ENCODE measurements at places on chromosomes 5 and 9.

- no peak overlapping the region for H3K4me3 ChIP-seq
- H3K27ac ChIP-seq = no peak overlapping the region
- peaks cover 15% of the 10 kb centered on the region for H3K4me1 ChIP-seq
- no peak for DNase-seq
- peaks cover 27% of the 10 kb centered on the region for H3K27me3 ChIP-seq
- no peaks in the 10 kb centered on the region for H3K36me3 ChIP-seq
These were observed 483.6 kb downstream of the GADD45G start for GRCh38 chr9:90088434-90088833.

DNA sequence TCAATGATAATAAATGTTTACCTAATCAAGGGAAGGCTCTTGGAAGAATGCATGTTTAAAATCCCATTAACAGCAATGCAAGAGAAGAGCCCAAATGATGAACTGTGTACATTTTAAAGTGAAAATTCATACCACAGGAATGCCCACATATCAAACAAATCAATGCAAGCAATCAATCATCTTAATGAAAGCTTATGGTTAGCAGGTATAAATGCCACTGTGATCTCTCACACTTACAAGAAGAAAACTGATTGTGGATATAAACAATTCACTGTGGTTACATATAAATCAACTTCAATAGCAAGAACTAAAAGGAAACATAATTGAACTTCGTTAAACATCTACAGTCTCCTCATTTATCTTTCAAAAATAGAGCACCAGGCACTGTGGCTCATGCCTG is 161.0 kb upstream of the RORB start:
- H3K4me3 ChIP-seq = no peak overlapping the region
- H3K36me3 ChIP-seq = peaks cover 3% of the 10 kb centered on the region
- no peak for DNase-seq
- no peak overlapping the region for H3K27ac ChIP-seq
- peaks cover 34% of the 10 kb centered on the region for H3K4me1 ChIP-seq
- no peaks in the 10 kb centered on the region for H3K27me3 ChIP-seq

DNA sequence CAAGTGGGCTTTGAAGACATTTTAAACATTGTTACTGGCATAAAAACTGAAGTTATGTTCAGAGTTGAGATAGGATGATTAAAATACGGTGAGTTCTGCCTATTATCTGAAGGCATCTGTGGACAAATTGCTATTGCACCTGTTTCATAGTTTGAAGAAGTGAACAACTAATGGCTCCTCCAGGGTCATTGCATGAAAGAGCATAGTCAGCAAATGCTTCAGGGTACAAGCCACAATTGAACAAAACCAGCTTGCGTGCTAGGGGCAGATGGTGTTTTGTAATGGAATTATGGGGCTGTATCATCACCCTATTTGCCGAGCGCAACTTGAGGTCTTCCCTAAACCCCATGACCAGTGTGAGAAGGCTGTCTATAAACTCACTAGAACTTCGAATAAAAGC is 369.1 kb downstream of the MTRR start:
- no peaks in the 10 kb centered on the region for H3K36me3 ChIP-seq
- no peak for DNase-seq
- H3K27ac ChIP-seq = no peak overlapping the region
- no peaks in the 10 kb centered on the region for H3K4me1 ChIP-seq

- no peak for DNase-seq
- peaks cover 66% of the 10 kb centered on the region for H3K36me3 ChIP-seq
- peaks cover 34% of the 10 kb centered on the region for H3K4me1 ChIP-seq
- H3K4me3 ChIP-seq = peak overlapping the region; percentile 45
These were observed 34.2 kb downstream of the SECISBP2 start for GRCh38 chr9:89352451-89352850.

- peaks cover 13% of the 10 kb centered on the region for H3K27me3 ChIP-seq
- no peaks in the 10 kb centered on the region for H3K4me1 ChIP-seq
- no peak for DNase-seq
These were observed 158.5 kb upstream of the CLINT1 start for GRCh38 chr5:158017469-158017868.

GRCh38 chr5:1418238-1418920 is 26.9 kb downstream of the SLC6A3 start:
- no peak overlapping the region for H3K27ac ChIP-seq
- DNase-seq = no peak
- H3K4me3 ChIP-seq = no peak overlapping the region
- H3K4me1 ChIP-seq = no peaks in the 10 kb centered on the region
- no peaks in the 10 kb centered on the region for H3K36me3 ChIP-seq
- no peaks in the 10 kb centered on the region for H3K27me3 ChIP-seq

GRCh38 chr9:26527931-26528330 is 364.7 kb downstream of the CAAP1 start:
- no peaks in the 10 kb centered on the region for H3K36me3 ChIP-seq
- no peak overlapping the region for H3K27ac ChIP-seq
- DNase-seq = no peak

DNA sequence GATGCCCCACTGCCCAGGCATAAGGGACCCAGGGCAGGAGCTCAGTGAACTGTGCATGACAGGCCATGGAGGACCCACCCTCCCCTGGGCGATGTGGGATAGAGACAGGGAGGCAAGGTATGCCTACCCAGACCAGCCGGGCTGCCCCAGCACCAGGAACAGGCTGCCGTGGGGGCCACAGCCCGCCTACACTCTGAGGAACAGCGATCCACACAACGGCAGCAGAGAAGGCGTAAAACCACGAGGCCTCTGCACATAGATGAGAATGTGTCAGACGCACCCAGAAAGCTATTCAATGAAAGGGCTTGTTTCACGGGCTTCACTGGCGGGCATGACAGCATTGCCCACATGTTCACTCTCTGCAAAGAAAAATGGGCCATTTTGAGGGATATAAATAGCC is 49.5 kb downstream of the SEMA4D start:
- no peak for DNase-seq
- H3K27ac ChIP-seq = peak overlapping the region; percentile 91
- H3K36me3 ChIP-seq = peaks cover 58% of the 10 kb centered on the region
- peaks cover 92% of the 10 kb centered on the region for H3K4me1 ChIP-seq
- H3K4me3 ChIP-seq = peak overlapping the region; percentile 74

DNA sequence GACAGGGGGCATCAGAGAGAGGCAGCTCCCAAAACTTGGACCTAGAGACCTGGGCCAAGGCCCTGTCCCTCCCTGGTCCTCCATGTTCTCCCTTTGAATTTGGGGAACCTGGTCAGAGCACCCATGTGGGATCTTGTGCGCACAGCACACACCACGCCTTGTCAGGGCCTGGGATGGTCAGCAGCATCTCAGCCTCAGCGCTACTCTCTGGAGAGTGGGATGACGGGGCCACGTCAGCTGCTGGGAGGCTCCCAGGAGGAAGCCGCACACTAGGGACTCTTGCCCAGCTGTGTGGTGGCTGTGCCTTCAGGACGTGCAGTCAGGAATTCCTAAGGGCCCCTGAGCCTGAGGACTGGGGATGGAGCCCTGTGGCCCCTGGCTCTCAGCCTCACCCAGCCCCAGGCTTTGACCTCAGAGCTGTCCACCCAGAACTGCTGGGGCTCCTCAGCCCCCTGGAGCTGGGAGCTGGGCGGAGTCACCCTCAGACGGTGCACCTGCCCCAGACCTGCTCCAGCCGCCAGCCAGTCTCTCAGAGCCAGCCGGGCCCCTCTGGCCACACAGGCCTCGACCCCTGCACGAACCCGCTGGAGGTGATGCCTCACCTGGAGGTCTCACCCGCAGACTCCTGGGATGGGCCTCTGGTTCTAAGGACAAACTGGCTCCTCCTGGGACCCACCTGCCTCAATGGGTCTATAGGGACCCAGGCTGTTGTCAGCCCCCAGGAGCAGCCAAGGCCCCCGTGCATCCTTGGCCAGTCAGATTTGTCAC is 38.3 kb upstream of the EGFL7 start:
- DNase-seq = no peak
- H3K4me3 ChIP-seq = no peak overlapping the region
- no peaks in the 10 kb centered on the region for H3K4me1 ChIP-seq
- H3K27me3 ChIP-seq = peaks cover 7% of the 10 kb centered on the region
- no peaks in the 10 kb centered on the region for H3K36me3 ChIP-seq
- no peak overlapping the region for H3K27ac ChIP-seq

DNA sequence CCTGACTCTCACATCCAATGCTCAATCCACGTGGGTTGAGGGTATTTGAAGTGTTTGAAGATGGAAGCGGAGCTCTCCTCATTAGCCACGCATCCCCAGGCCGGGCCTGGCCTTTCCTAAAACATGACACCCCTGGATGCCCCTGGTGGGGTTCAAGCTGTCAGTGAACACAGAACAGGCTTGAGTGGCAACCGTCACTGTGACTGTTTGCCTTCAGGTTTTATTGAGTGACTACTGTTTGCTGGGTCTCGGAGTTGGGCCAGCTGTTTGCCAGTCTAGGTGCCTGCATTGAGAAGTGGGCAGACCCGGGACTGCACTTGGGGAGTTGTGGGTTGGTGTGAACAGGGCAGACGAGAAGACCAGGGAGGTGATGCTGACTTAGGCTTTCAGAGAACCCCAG is 7.8 kb upstream of the OLFM1 start:
- no peak for DNase-seq
- no peaks in the 10 kb centered on the region for H3K36me3 ChIP-seq
- H3K4me3 ChIP-seq = no peak overlapping the region
